ENCODE measurements at places on chromosomes 2 and 18.
A peak's percentile ranks its signal among the peaks of the same experiment; 100 is the strongest.

- no peak for DNase-seq
Observed at GRCh38 chr18:13330996-13331395, 112.4 kb downstream of the LDLRAD4 start.

GRCh38 chr2:197198890-197199289 lies 111.7 kb downstream of the ANKRD44 start:
- DNase-seq: peak; percentile 97

- peak; percentile 31 for DNase-seq
Observed at GRCh38 chr2:190947711-190948251, 66.2 kb downstream of the STAT1 start.

DNA sequence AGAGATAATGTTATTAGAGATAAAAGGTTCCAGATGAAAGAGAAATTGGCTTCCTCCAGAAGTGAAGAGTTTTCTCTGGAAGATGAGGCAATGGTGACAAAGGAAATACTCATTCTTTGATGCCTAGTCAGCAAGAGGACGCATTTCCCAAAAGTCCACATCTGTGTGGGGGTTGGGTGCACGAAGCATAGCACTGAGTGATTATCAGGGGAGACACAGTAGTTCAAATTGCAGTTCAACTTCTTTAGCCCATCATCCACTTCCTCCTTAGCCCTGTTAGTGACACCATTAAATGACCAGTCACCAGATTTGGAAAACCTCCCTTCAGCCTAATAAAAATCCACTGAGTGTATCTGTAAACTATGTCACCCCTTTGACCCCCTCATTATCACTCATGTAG lies 80.9 kb upstream of the PHLPP1 start:
- no peak for DNase-seq

DNA sequence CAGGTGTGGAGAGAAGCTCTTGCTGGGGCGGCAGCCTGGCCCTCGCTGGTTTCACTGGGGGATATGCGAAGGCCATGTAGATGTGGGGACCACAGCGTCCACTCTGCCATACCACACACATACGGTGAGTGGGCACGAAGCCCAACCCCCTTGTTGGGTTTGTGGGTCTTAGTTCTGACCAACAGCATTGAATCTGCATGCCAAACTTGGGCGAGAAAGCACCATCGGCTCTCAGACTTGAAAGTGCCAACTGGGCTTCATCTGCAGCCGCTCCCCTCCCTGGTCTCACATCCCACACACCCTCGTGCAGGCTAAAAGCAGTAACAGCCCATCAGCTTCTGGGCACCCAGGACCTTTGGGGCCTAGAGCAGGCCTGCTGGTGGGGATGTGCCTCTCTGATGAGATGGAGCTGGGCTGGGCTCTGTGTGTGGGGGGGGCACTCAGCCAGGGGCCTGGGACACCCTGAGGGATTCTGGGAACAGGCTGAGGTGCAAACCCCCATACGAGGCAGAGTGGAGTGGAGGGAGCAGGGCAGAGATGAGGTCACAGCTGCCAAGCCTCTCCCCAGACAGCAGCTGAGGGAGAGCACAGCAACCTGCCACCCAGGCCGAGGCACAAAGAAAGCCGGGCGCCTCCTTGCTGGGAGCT lies 264.4 kb downstream of the TWIST2 start:
- DNase-seq: no peak
